ENCODE measurements at places on chromosomes 16 and 17.

DNA sequence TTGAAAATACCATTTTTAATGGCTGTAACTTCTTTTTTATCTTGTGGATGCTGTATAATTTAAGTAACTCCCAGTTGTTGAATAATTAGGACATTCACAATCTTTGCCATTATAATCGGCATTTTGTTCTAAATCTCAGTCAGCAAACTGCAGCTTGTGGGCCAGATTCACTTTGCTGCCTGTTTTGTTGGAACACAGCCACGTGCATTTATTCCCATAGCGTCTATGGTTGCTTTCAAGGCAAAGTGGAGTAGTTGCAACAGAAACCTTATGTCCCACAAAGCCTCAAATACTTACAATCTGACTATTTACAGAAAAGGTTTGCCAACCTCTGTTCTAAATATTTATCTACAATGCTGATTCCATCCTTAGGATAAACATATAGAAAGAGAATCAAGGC is 39.2 kb upstream of the TMC5 start:
- no peak for DNase-seq

- no peak for DNase-seq
Measured at GRCh38 chr16:946048-946395, 24.8 kb downstream of the LMF1 start.

DNA sequence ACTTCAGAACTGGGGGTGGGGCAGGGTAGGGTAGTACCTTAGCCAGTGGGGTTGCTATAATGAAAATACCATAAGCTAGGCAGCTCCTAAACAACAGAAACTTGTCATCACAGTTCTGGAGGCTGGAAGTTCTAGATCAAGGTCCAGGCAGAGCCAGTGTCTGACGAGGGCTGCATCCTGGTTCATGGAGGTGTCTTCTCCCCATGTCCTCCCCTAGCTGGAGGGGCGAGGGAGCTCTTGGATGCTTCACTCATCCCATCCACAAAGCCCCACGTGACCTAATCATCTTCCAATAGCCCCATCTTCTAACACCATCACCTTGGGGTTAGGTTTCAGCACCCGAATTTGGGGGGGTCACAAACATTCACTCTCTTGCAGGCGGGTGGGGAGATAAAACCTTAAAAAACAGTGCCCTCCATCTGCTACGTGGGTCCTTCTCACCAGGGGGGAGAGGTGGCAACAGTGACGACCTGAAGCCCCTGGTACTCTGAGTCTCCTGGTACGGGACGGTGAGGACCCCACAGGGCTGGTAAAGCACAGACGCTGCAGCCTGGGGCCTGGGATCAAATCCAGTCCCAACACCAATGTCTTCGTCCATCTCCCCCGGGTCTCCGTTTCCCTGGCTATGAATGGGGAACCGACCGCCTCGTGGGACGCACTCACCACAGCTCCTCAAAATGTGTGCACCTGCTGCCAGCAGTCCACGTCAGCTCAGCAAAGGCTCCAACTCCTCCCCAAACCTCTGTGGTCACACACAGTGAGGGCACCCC is 22.8 kb downstream of the RAB40B start:
- DNase-seq: no peak

GRCh38 chr16:31157136-31157535 is 7.3 kb upstream of the PRSS36 start:
- DNase-seq: no peak

DNA sequence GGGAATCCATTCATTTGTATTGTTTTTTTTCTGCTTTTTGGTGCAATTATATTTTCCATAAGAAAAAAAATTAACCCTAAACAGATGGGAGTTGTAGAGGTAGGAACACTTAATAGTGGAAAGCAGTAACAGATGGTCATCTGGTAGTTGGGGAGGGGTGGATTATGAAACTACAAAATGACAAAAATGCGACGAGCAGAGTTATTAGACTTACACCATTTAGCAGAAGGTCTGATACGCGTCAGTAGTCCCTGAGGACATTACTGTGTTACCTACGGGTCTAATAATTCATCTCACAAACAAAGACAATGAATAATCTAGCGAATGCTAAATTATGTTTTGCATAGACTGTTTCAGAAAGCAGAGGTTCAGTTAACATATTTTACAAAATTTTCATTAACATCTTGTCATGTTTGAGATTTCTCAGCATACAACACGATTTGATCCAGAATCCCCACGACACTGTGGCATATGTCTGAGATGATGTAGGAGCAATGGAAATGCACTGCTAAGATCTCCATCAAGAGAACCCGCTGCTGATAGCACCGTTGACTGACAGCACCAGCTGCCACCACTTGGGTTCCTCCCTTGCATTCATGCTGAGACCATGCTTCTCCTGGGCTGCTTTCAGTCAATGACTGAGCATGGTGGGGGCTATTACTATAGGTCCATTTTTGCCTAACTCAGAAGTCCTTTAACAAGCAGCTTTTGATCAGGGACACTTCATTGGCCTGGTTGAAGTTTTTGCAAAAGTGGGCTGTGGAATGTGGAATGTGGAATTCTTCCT is 182.2 kb upstream of the CPHXL start:
- no peak for DNase-seq

DNA sequence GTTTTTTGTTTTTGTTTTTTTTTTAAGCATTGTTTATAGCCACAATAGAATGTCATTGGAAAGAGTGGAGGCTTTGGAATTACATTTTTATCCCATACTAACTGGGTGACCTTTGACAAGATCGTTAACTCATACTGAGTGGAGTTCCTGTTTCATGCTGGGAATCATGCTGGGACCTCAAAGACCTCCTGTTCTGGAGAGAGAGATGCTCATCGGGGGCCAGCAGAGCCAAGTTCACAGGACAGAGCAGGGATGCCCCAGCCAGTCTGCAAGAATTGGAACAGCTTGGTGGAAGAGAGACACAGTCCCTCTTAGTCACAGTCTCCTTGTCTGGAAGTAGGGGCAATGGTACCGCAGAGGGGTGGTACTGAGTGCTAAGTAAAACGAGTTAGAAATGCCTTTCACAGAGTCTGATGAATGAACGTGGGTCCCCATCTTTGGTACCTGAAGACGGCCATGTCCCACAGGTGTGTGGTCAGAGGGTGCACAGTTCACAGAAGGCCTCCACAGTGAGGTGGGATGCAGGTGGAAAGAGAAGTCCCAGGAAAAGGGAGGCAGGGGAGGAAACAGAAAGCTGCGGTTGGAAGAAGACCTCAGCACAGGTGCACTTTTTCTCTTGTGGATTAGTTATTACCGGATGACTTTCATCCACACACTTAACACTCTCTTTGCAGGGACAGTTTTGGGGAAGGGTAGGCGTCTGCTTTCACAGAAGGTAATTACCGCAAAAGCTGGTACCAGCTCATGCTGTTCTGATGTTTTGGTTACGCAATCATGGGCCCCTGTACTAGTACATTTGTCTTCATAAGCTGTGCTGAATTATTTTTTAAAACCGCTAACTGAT is 147.8 kb downstream of the PRKCA start:
- no peak for DNase-seq

GRCh38 chr16:30369938-30370455 is 297 bp downstream of the TBC1D10B start:
- no peak for DNase-seq

- no peak for DNase-seq
Measured at GRCh38 chr16:86393907-86394626, 116.3 kb upstream of the FOXF1 start.

DNA sequence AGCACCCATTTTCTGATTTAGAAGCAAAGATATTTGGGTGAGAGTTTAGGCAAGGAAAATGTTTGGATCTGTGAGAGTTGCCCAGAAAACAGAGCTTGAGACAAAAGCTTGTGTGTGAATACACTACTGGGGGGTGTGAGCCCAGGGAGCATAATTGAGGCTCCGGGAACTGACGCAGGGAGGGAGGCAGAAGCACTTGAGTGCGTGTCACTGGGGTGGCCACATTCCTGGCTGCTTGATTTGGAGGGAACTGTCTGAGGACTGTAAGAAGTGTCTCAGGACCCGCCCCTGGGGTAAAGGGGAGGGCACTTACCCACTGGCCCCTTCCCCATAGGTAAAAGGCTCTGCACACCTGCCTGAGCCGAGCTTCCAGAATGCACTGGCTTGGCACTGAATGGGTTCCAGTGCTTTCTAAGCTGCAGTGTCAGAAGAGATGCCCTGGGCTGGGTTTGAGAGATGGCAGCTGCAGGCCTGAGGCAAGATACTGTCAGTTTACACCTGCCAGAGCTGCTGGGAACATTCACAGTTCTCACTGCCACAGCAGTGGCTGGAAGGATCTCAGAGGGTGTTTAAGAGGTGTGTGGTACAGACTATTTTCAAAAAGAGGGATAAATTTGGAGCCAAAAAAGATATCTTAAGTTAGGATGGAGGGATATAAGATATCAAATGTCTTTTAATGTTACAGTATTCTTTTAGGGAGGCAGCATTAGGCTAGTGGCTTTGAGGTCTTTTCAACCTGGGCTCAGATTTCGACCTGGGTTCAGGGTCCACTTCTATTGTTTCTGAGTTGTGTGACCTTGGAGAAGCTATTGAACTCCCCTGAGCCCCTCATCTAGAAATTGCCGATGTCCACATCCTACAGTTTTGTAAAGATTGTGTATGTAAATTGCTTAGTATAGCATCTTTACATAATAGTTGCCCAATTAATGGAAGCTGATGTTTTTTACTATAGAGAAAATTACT is 6.9 kb upstream of the TEX2 start:
- DNase-seq: no peak

DNA sequence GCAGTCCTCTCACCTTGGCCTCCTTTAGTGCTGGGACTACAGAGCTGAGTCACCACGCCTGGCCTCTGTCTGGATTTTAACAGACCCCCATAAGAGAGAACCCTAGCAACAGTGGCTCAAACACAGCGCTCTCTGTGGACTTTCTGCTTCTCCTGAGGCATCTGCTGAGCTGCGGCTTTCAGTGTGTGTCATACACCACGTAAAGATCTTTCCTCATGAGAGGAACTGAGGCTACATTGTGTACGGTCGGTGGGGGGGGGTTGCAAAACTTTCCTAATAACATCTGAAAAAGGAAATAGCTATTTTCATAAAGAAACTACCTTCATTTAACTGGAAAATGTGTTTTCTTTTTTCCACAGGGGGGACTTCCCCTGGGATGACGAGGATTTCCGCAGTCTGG is 32.9 kb downstream of the DEF8 start:
- DNase-seq: no peak

Data from lower leg skin (tissue), 4 donors.